ENCODE measurements at places on chromosomes 7 and 10.
A peak's percentile ranks its signal among the peaks of the same experiment; 100 is the strongest.

- DNase-seq = no peak
Measured at GRCh38 chr10:72079356-72079755, 9.0 kb downstream of the SPOCK2 start.

GRCh38 chr10:43206391-43207235, 60.3 kb downstream of the RASGEF1A start:
- no peak for DNase-seq

DNA sequence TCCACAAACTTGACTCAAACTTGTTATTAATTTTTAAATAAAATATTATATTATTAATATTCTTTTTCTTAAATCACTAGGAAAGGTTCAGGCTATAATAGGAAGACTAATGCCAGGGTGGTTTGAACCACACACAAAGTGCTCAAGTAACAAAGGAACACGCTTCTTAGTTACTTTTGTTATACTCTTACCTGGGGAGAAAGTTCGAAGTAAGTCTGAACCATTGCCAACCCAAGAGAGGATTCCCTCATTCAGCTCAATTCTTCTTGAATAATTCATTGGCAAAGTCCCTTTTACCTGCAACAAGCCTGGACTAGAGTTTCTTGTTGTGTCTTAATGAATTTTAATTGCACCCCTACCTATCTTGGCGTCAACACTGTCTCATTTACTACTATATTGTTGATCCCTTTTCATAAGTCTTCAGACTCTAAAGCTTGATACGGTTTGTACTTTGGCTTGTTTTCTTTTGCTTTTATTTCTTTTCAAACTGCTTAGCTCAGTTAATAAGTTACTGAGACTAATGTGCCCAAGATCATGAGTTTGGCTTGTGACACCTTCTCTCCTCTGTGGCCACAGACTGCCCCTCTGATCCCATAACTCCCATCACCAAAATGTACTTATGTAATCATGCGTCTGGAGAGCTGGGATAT, 10.2 kb upstream of the C10orf67 start:
- no peak for DNase-seq

GRCh38 chr7:69790977-69791724, 192.9 kb downstream of the AUTS2 start:
- no peak for DNase-seq

- no peak for DNase-seq
Measured at GRCh38 chr10:111475720-111476119, 398.9 kb downstream of the ADRA2A start.

GRCh38 chr7:102222445-102222844, 64.2 kb upstream of the SH2B2 start:
- DNase-seq = no peak

DNA sequence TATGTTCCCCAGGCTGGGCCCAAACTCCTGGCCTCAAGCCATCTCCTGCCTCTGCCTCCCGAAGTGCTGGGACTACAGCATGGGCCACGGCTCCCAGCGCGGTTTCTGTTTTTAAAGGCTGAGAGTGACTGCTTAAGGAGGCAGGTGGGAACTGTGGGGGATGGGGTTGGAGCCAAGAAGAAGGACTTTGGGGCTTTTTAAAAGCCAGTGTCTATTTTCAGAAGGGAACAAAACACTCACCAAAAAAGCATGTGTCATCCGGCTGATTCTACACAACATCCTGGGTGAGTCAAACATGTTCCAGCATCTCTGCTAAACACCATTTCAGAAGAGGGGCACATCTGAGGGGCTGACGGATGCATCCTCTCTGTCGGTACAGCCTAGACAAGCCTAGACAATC, 824.5 kb downstream of the TYW1 start:
- DNase-seq = no peak

DNA sequence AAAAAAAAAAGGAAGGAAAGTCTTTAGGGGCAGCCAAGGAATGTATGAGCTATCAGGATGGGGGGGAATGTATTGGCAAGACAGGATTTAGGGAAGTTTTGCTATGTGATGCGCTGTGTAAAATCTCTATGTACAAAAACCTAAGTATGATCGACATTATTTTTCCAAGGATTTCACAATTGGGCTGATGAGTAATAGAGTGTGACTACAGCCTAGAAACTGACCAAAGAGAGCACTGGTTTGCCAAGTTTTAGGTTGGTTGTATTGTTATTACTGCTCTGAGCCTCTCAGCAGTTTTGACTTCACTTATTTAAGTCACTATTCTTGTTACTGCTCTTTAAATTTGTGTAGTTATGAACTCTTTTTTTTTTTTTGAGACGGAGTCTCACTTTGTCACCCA, 107.3 kb downstream of the NRCAM start:
- no peak for DNase-seq

- DNase-seq = no peak
Measured at GRCh38 chr10:89609833-89610346, 35.2 kb downstream of the PANK1 start.

GRCh38 chr10:4301291-4302045, 516.5 kb upstream of the KLF6 start:
- DNase-seq = no peak

- DNase-seq = no peak
Measured at GRCh38 chr10:43156590-43157341, 18.5 kb downstream of the CSGALNACT2 start.

GRCh38 chr7:134925766-134926165, 60.5 kb upstream of the AGBL3 start:
- no peak for DNase-seq

DNA sequence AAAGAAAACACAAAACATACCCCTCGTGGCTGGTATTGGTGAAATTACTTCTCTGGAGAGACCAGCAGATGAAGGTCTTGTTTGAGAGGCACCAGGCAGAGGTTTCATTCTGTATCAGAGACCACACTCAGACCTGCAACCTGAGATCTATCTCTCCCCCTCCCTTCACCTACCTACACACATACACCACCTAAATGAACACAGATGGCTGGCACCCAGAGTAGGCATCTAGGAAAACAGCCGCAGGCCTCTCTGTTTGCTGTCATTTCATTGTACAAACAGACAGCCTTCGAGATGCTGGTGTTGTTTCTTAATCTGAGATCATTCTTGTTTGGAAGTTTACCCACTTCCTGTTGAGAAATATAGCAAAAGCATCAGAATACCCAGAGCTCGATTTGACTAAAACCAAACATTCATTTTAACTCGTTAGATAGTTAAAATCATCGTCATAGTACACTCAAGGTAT, 173.9 kb upstream of the SLC25A13 start:
- DNase-seq = no peak

DNA sequence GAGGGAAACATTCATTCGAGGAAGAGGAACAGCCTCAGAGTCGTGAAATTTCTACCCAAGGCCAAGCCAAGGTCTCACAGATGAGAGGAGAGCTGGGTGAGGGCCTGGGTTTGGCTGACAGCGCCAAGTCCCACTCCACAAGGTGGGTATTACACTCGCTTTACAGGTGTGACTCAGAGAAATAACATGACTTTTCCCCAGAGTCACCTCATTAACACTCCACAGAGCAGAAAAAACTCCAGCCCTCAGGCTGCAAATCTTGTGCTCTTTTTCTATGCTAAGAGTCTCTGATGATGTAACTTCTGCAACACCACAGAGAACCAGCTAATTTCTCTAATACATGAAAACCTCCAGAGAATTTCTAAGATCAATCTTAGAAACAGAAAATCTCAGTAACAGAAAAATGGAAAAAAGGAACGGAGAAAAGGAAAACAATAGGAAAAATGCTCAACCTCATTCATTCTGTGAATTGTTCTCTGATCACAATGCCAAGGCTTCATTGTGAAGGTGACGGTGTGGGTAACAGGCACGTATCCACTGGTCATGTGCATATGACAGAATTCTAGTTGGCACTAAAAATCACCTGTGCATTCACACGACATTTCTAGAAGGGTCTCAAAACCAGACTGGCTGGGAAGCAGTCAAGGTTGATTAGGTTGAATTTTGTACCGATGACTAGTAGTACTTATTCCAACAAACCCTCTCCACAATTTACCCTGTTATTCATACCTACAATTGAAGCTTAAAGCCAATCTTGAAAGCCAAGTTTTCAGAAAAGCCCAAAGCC, 20.3 kb downstream of the YWHAG start:
- DNase-seq = no peak

GRCh38 chr7:70595755-70596597, 536.0 kb upstream of the GALNT17 start:
- no peak for DNase-seq

GRCh38 chr7:81956520-81956919, 186.7 kb upstream of the HGF start:
- DNase-seq = peak; percentile 36

DNA sequence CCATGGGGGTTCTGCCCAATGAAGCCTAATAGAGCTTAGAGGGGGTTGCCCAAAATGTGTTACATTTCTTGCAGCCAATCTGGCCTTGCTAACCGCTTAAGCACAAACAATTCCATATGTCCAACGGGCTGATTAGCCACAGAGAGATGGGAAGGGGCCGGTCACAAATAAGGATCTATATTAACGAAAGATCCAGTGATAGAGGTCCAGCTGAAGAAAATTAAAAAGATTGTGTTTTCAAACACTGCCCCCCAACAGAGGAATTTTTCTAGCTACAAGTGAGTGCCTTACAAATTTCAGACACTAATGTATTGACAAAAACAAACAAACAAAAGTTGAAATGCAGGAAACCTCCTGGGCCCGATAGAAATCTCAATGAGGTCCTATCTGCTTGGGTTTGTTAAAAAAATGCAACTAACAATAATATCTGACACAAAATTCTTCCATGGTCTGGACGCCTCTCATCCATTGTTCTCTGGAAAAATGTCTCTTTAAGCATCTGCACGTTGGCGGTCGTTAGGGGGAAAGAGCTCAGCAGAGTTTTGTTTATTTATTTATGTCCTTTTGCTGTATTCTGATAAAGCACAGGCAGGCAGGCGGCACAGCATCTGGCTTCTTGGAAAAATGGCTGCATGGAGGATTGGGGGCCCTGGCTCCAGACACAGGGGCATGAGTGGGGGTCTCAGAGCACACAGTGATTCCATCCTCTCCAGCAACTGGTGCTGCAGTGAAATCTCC, 402.0 kb downstream of the RPS24 start:
- no peak for DNase-seq

GRCh38 chr7:100968031-100968430, 1.3 kb upstream of the MUC12 start:
- DNase-seq = no peak

- peak; percentile 62 for DNase-seq
Measured at GRCh38 chr10:99930731-99931550, 78.8 kb downstream of the DNMBP start.

DNA sequence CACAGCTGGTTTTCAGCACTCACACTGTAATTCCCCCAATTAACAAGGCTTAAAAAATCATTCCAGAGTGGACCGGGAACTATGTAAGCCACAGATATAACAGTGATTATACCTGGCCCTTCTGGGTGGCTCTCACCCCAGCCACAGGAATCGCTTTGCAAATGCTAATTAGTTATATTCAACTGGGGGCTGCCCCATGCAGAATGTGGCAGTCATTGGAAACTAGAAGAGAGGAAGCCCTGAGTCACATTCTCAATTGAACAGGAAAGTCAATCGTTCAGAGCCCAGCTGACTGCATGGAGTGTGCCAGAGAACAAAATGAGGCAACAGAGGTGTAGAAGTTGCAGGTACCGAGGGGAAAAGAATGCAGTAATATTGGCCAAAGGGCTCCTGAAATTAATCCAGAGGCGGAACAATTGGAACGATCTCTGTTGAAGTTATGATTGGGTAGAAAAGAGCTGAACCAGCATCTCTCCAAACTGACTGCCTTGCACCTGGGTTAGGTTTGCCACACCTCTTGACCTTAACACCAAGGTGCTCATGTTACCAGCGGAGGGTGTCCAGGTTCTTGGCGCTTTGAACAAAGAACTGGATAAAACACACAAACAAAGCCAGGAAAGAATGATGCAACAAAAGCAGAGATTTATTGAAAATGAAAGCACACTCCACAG, 909.7 kb upstream of the AUTS2 start:
- no peak for DNase-seq

DNA sequence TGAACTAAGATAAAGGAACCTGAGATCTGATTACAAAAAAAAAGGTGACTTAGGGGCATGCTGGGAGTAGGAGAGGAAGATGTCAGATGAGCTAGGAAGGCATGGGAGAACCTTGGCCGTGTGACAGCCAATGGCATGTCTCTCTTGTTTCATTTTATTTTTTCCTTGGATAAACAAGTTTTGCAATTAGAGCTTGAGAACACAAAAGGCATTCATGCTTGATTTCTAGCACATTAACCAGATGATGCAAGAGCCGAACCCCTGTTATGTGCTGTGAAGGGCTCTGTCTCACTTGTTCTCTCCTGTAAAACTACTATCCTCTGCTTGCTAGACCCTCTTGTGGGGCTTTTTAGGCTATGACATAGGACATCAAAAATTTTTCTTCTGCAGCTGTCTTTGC, 134.3 kb upstream of the ASAH2 start:
- DNase-seq = peak; percentile 52
